ENCODE measurements at places on chromosomes 2 and 18.

DNA sequence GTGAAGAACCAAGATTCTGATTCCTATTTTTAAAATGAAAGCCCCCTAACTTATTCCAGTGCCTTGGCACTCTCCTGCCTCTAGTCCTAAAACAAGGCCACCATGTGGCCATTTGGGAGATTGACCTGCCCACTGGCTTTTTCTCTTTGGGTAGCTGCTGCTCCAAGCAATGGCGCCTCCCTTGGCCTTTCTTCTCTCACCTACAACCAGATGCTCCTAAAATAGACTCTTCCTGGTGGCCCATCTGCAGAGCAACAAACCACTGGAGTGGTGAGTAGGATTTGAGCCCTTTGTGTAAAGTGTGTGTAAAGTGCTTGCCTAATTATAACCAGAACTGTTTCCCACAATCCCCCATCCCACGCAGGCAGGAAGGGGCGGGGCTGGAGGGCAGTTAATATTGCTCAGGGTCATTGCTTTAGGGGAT lies 114.2 kb downstream of the FHOD3 start:
- DNase-seq: peak; percentile 21

- DNase-seq: peak; percentile 61
Measured at GRCh38 chr2:136319237-136319636, 201.3 kb upstream of the CXCR4 start.

- DNase-seq: peak; percentile 79
Measured at GRCh38 chr18:13612196-13612997, 114.0 kb downstream of the FAM210A start.

DNA sequence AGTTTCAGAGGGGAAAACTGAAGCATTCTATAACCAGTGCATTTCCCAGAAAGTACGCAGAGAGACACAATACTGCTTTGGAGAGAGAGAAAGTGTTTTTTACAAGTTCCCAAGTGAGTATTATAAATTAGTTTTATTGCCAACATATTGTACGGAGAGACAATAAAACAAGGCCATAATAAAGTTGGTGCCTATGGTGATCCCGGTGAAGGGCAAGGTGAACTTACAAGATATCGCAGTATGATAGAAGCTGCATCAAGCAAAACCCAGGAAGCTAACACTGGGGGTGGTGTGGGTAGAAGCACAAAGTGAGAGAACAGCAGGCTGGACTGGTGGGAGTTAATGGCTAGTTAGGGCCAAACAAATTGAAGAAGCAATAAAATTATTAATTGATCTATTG lies 7.5 kb downstream of the TMSB10 start:
- DNase-seq: no peak

- DNase-seq: no peak
Measured at GRCh38 chr2:200119236-200119635, 163.9 kb downstream of the MAIP1 start.

GRCh38 chr18:457140-457519 lies 43.4 kb downstream of the COLEC12 start:
- DNase-seq: no peak

GRCh38 chr2:52445686-52446085 lies 1321.9 kb upstream of the CHAC2 start:
- no peak for DNase-seq
